Activated CD4-positive, alpha-beta T cell treated with anti-CD3 and anti-CD28 coated beads for 36 hours (primary cell): ENCODE measurements at places on chromosomes 3 and 15.

DNA sequence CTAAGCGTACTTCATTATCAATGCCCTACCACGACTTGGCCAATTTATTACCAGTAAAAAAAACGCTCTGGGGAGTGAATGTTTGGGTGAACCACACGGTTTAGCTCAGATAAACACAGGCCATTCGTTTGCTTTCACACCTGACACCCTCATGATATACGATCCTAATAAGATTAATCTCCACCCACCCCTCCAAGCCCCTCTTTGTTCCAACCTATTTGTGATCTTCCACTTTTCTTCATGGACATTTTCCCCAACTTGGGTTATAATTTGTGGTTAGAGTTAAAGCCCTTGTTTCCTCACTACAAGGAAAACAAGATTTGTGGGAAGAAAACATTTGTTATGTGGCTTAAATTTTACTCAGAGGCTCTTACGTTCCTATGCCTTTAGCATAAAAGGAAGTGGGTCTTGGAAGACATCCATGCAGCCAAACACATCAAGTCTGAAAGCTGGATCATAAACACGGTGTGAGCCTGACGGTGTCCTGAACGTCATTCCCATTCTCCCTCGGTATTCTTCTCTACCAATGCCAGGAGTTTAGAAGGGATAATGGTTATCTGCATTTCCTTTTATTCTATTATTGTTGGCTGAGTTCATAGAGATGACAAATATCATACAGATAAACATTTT lies 518.9 kb downstream of the NR2F2 start:
- no peaks in the 10 kb centered on the region for H3K4me1 ChIP-seq
- DNase-seq: no peak
- H3K36me3 ChIP-seq: no peaks in the 10 kb centered on the region
- no peak overlapping the region for H3K4me3 ChIP-seq

GRCh38 chr3:95627293-95627692 lies 1187.1 kb upstream of the EPHA6 start:
- no peaks in the 10 kb centered on the region for H3K4me1 ChIP-seq
- H3K36me3 ChIP-seq: no peaks in the 10 kb centered on the region
- no peaks in the 10 kb centered on the region for H3K27me3 ChIP-seq
- no peak overlapping the region for H3K4me3 ChIP-seq

DNA sequence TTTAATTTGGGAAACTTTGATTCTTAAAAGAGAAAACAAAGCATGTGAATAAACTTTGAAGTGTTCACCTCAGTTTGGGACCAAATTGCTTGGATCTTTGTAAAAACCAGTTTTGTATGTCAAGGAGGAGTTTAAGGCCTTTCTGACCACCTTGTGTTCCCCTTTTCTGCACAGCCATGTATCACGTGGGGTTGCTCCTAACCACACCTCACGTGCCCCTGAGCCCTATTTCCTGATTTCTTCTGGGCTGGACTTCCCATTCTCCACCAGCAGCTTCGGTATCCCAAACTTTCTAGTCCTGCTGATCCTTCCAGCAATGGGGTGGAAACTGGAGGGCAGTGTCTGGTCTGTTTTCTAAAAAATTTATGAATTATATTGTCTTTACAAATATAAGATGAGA lies 76.4 kb upstream of the STT3B start:
- H3K27ac ChIP-seq: no peak overlapping the region
- H3K36me3 ChIP-seq: no peaks in the 10 kb centered on the region
- H3K4me3 ChIP-seq: no peak overlapping the region
- no peaks in the 10 kb centered on the region for H3K27me3 ChIP-seq
- no peak for DNase-seq
- H3K4me1 ChIP-seq: peaks cover 7% of the 10 kb centered on the region

DNA sequence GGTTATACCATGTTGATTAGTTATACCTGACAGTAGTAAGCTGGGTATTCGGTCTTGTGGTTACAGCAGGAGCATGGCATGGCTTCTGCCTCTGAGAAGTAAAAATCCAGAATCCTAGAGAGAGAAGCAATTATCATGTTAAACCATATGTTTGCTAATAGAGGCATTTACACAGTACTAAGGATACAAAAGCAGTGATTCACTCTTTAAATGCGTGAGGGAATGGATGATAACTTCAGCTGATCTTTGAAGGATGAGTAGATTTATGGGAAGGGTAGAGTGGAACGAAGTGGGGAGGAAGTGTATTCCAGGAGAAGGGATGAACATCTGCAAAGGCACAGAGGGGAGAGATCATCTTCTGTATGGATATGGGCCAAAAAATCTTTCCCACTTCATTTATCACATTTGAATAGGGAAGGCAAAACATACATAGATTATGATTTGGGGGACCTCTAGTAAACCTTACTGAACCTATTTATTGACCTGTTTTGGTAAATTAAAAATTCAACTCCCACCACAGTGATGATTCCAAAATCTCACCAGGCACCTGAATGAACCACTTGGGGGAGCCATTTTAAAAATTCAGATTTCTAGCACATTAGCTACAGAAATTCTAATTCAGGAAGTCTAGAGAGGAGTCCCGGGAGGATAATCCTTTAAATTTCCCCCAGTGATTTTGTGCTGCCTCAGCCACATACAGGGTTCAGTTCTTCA lies 35.1 kb downstream of the IGSF10 start:
- H3K36me3 ChIP-seq: no peaks in the 10 kb centered on the region
- peaks cover 2% of the 10 kb centered on the region for H3K27me3 ChIP-seq
- DNase-seq: no peak
- no peak overlapping the region for H3K4me3 ChIP-seq
- no peaks in the 10 kb centered on the region for H3K4me1 ChIP-seq

- H3K27me3 ChIP-seq: no peaks in the 10 kb centered on the region
- no peak for DNase-seq
- H3K36me3 ChIP-seq: no peaks in the 10 kb centered on the region
Measured at GRCh38 chr3:142623194-142623593, 27.0 kb downstream of the PLS1 start.

DNA sequence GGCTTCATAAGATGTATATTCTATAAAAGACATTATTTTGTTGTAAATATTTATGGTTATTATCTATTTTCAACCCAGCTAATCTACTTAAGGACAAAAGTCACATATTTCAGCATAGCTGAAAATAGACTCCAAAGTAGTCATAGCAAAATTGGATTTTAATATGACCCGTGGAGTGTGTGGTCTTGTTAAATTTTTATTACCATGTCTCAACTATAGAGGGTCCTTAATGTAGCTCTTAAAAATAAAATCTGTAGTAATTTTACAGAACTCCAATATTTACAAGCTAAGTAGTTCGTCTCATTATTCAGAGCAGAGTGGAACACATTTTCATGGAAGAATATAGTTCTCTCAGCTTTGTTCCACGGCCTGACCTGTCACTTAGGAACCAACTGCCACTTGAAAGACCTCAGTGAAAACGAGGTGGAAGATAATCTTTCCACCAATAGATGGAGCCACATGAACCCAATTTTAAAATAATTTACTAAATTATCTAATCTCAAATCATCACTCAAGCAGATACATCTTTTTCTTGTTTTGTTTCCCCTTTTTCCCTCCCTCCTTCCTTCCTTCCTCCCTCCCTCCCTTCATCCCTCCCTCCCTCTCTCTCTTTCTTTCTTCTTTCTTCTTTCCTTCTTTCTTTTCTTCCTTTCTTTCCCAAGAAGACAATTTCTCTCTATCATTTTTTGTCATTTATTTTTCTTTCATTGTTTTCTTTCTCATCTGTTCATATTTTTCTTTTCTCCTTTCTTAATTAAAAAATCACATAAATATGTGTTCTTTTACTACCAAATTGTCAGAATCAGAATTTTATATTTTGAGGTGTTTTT lies 97.2 kb downstream of the CLDN1 start:
- DNase-seq: no peak
- no peak overlapping the region for H3K4me3 ChIP-seq
- H3K4me1 ChIP-seq: peaks cover 3% of the 10 kb centered on the region
- no peaks in the 10 kb centered on the region for H3K36me3 ChIP-seq
- peaks cover 4% of the 10 kb centered on the region for H3K27me3 ChIP-seq

DNA sequence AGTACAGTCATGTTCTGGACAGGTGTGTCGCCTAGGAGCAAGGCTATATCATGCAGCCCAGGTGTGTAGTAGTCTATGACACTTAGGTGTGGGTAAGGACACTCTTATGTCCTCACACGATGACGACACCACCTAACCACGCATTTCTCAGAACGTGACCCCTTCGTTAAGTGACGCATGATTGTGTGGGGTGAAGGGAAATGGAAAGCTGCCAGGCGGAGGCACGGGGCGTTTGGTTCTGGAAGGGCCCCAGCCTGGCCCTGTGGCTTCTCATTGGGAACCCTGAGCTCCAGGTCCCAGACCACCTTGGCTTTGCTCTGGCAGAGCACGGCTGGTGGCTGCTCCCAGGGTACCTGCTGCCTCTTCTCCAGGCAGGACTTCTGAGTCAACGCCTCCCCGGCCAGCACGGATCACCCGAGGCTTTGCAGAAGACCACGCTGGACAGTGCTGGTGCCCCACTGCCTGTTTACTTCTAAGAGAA lies 39.3 kb downstream of the FBLN2 start:
- H3K4me1 ChIP-seq: no peaks in the 10 kb centered on the region
- no peaks in the 10 kb centered on the region for H3K36me3 ChIP-seq
- H3K4me3 ChIP-seq: no peak overlapping the region
- no peak for DNase-seq
- H3K27ac ChIP-seq: no peak overlapping the region

DNA sequence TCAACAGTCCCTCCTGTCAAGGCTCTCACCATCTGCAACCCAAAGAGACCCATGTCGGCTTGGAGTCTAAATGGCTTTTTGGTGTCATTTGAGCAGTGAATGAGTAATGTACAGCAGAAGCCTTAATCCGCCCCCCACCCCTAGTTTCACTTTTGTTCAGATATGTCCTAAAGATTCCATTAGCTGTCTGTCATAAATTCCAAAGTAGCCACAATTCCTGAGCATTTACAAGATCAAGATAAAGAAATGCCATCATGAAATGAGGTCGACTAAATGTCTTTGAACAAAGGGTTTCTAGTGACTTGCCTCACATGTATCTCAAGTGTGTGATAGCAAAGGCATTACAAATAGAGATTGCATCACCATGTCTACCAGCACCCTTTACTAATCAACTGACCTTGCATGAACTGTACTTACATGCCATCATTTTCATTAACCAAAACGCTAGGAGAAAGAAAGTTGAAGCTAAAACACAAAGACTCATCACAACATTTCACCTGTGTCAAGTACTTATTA lies 123.8 kb upstream of the PHLDB2 start:
- H3K27ac ChIP-seq: peak overlapping the region; percentile 6
- no peak overlapping the region for H3K4me3 ChIP-seq
- peak; percentile 21 for DNase-seq
- H3K36me3 ChIP-seq: peaks cover 2% of the 10 kb centered on the region

DNA sequence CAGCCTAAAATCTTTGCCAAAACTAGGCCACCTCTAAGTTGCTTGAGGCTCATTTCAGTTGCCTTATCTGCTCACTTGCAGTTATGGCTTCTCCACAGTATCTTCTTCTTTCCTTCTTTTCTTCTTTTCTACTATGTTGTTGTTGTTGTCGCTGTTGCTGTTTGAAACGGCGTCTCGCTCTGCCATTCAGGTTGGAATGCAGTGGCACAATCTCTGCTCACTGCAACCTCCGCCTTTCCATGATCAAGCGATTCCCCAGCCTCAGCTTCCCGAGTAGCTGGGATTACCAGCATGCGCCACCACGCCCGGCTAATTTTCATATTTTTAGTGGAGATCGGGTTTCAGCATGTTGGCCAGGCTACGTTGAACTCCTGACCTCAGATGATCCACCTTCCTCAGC lies 210.8 kb upstream of the NR2F2 start:
- no peak overlapping the region for H3K27ac ChIP-seq
- no peaks in the 10 kb centered on the region for H3K4me1 ChIP-seq
- no peaks in the 10 kb centered on the region for H3K36me3 ChIP-seq
- no peak for DNase-seq
- no peak overlapping the region for H3K4me3 ChIP-seq

GRCh38 chr15:53251523-53251922 lies 461.4 kb upstream of the ONECUT1 start:
- no peaks in the 10 kb centered on the region for H3K27me3 ChIP-seq
- H3K36me3 ChIP-seq: no peaks in the 10 kb centered on the region
- H3K4me1 ChIP-seq: no peaks in the 10 kb centered on the region
- DNase-seq: no peak
- no peak overlapping the region for H3K27ac ChIP-seq
- H3K4me3 ChIP-seq: no peak overlapping the region

DNA sequence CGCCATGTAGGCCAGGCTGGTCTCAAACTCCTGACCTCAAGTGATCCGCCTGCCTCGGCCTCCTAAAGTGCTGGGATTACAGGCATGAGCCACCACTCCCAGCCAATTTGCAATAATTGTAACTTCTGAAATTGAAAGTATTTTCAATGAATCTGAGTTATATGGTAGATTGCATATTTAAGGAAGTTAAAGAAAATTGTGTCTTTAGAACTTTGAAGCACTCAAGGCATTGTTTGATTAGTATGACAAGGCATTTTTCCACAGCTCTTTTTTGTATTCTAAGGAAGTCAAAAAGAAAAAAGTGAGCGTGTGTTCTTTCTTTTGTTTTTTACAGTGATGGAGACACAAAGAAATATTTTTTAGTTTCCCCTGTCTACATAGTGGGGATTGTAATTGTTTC lies 15.7 kb upstream of the RPLP1 start:
- H3K27me3 ChIP-seq: no peaks in the 10 kb centered on the region
- no peak overlapping the region for H3K4me3 ChIP-seq
- H3K4me1 ChIP-seq: no peaks in the 10 kb centered on the region
- DNase-seq: no peak
- peaks cover 54% of the 10 kb centered on the region for H3K36me3 ChIP-seq
- H3K27ac ChIP-seq: no peak overlapping the region

- peaks cover 15% of the 10 kb centered on the region for H3K36me3 ChIP-seq
- DNase-seq: no peak
Measured at GRCh38 chr3:184196536-184196935, 10.5 kb downstream of the ABCF3 start.

GRCh38 chr3:152243301-152243711 lies 25.4 kb upstream of the MBNL1 start:
- H3K36me3 ChIP-seq: no peaks in the 10 kb centered on the region
- peak overlapping the region; percentile 97 for H3K27ac ChIP-seq
- no peaks in the 10 kb centered on the region for H3K27me3 ChIP-seq
- H3K4me3 ChIP-seq: peak overlapping the region; percentile 88

DNA sequence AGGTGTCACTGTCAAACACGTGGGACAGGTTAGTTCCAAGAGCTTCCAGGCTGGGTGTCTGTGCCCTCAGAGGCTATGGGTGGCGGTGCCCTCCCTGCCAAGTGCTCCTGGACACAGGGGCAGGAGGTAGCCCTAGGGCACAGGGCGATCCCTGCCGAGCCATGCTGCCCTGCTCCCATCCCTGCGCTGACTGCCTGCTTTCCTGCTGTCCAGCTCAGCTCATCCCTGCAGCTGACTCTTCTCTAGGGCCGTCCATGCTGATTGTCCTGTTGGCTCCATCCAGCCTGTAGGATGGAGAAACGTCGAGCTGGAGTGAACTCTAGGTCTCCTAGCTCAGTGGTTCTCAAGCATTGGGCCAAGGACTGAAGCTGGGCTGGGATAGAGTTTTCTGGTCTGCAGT lies 3.7 kb downstream of the PDIA5 start:
- no peaks in the 10 kb centered on the region for H3K27me3 ChIP-seq
- H3K4me3 ChIP-seq: no peak overlapping the region
- H3K27ac ChIP-seq: no peak overlapping the region
- H3K4me1 ChIP-seq: peaks cover 33% of the 10 kb centered on the region
- DNase-seq: no peak
